Dermis blood vessel endothelial cell (primary cell): ENCODE measurements at places on chromosomes 16 and 17.
A peak's percentile ranks its signal among the peaks of the same experiment; 100 is the strongest.

- DNase-seq, result no peak
Observed at GRCh38 chr16:67454104-67454503, 23.2 kb downstream of the HSD11B2 start.

DNA sequence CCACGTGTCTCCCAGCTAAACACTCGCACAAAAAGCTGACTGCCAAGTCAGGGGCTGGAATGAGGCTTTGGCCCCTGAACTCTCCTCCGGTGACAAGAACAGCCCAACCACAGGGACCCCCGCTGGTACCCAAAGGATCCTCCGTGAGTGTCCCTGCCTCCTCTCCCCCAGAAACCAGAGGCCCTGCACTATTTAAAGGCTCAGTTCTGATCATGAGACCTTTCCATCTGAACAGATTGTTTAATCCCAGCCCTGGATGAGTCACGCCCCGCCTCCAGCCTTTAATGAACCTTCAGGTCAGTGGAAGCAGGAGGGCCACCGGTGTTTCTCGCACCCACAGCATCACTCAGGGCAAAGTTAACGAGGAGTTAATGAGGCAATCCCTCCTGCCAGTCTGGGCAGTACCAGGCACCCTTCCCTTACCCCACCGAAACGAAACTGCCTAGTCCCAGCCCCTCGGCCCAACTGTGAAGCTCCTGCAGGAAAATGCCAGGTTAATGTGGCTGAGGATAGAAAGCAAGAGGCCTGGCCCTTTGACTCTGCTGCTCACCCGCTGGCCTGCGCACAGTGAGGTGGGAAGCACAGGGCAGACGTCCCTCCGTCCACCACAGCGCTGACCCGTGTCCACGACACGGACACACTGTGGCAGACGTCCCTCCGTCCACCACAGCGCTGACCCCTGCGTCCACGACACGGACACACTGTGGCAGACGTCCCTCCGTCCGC, 32.4 kb downstream of the TIMM22 start:
- DNase-seq, result peak; percentile 33

- no peak for DNase-seq
Observed at GRCh38 chr17:51510940-51511339, 250.6 kb downstream of the UTP18 start.

GRCh38 chr17:60163108-60163784, 13.5 kb downstream of the CA4 start:
- DNase-seq, result no peak

DNA sequence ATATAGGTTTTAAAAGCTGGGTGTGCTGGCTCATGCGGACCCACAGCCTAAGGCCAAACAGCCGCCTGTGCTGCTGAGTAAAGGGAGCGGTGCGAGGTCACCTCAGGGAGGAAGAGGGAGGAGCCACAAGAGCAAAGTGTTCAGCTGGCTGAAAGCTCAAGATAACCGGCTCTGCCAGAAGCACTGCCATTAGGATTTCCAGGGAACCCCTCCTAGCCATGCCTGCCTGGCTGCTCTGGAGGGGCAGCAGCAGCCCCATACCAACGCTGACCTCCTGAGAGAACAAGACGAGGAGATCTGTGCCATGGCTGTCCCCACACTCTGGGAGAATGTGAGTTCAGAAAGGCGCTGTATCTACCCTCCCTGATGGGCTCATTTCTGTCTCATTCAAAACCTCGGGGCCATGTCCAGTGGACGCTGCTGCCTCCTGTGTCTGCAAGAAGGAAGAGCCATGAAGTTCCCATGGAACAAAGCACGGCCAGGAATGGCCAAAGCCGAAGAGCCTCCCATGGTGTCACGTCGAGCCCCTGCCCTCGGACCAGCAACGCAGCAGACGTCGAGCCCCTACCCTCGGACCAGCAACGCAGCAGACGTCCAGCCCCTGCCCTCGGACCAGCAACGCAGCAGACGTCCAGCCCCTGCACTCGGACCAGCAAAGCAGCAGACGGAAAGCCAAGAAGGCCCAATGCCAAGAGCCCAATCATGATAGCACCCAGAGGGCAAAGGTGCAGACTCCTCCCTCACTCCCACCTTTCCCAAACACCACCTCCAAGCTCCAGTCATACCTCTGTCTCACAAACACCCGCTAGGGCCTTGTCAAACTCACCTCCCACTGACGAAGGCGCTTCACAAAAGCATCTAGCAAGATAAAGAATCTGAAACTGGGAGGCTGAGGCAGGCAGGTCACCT, 107.0 kb downstream of the ANKRD11 start:
- peak; percentile 75 for DNase-seq
